ENCODE measurements at places on chromosomes 13 and 19.

- DNase-seq = no peak
These were observed 13.7 kb downstream of the ANKRD27 start for GRCh38 chr19:32661318-32661717.

GRCh38 chr13:108495646-108496361 lies 133.6 kb upstream of the MYO16 start:
- no peak for DNase-seq

- DNase-seq = no peak
These were observed 1729.5 kb upstream of the SPRY2 start for GRCh38 chr13:82070416-82070815.

DNA sequence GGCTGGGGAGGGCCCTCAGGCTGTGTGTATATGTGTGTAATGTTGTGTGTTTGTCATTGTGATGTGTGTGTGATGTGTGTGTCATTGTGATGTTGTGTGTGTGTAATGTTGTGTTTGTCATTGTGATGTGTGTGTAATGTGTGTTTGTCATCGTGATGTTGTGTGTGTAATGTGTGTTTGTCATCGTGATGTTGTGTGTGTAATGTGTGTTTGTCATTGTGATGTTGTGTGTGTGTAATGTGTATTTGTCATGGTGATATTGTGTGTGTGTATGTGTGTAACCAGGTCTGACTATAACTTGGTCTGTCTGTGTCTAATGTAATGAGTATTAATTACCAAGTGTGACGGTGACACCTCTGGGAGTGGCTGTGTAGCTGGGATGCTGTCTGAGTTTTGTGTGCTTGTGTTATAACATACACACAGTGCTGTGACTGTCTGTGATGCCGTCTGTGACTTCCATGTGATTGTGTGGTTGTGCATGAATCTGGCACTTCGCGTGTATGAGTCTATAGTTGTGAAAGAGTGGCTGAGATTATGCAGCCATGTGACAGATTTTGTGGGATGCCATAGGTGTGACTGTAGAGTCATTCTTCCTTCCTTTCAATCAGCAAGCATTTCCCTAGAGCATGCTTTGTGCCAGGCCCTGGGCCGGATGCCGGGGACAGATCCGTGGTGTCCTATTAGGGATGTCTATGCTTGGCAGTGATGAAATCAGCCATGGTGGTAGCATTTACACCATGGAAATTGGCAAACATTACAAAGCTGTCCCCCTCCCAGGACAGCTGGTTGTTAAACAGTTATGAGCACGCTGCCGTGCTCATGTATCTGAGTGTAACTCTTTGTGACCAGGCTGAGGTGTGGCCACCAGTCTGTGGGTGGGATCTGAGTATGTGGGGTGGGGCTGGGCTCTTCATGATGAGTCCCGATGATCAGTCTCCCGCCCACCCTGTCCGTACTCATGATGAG lies 6.4 kb downstream of the TNFSF14 start:
- DNase-seq = no peak

- no peak for DNase-seq
These were observed 5.5 kb upstream of the MRI1 start for GRCh38 chr19:13758795-13759194.

DNA sequence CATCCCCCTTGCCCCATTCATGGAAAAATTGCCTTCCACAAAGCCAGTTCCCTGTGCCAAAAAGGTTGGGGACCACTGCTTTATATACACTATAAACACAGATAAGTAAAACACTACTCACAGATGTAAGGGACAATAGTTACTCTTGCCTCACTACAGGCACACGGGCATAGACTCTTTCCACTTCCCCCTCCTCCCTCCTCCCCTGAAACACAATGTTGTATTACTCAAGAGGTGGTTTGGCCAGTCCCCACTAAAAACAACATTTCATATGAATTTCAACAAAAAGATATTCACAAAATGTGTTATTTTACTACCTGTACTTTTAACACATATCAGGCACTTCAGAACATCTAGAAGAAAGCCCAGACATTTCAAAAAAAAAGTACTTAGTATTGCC lies 45.1 kb downstream of the EPSTI1 start:
- no peak for DNase-seq

GRCh38 chr13:20550799-20551198 lies 16.2 kb upstream of the IFT88 start:
- no peak for DNase-seq

GRCh38 chr19:41530761-41531301 lies 45.1 kb upstream of the CEACAM21 start:
- DNase-seq = no peak

DNA sequence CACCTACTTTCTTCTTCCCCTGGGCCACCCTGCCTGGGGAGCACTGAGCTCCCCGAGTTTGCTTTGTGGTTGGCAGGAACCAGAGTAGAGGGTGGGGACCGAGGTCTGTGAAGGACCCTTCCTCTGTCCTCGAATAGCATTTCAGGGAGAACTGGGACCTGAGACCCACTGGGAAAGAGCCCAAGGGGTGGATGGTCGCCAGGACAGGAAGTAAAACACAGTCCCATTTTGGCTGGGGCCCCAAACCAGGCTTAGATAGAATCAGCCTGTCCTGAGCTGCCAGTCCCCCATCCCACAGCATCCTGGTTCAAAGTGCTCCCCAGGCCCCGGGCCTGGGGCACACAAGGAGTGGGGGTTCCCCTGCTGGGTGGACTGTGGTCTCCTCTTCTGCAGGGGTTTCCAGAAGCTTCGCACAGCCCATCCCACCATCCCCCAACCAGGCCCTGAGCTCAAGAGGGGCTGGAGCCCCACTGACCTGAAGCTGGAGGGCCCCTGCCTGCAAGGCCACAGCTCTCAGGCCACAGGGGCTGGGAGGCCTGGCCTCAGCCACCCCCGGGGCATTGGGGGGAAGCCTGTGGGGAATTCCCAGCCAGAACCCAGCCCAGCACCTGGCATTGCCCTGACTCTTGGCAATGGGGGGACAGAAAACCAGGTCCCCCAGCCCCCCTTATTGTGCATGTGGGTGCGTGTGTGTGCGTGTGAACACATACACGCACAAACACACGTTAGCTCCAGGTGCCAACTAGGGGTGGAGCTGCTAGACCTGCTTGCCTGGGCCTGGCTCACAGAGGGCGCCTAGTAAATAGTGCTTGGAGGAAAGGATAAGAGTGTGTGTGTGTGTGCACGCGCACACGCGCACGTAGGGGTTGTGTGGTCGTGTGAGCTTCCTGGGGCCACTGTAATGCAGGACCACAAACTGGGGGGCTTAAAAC lies 995 bp upstream of the MKNK2 start:
- no peak for DNase-seq

DNA sequence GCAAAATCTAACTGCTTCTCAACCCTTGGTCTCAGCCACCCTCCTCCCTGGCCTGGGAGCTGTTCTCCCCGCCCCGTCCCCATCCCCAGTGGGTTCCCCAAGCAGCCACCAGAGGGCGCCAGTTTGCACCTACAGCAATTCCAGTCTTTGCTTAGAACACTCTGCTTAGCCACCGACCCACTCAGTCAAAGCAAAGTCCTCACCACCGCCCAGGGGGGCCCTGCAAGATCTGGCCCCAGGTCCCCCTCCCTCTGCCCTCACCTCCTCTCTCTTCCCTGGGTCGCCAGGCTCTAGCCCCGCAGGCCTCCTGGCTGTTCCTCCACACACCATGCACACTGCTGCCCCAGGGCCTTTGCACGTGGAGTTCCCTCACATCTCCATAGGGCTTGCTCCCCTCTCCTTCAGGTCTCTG lies 12.4 kb downstream of the TMEM143 start:
- peak; percentile 55 for DNase-seq

DNA sequence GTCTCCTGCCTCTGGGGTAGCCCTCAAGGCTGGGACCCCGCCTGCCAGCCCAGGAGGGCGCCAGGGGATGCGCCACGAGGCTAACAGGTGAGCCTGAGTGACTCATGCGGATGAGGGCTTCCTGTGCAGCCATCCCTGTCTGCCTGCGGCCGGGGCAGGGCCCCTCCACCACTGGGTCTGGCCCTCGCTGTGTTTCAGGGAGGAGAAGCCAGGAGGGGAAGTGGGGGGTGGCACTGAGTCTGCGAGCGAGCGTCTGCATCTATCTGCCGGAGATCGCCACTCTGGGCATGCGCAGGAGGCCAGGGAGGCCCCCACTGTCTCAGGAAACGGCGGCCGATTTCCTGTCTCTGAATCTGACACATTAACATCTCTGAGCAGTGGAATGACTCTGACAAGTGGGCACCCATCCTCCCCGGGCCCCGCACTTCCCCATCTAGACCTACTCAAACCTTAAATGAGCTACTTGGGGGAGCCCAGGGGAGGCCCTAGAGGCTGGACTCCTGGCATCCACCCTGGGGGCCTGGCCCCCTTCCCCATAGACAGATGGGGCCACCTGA lies 19.7 kb downstream of the RFX1 start:
- DNase-seq = peak; percentile 93

DNA sequence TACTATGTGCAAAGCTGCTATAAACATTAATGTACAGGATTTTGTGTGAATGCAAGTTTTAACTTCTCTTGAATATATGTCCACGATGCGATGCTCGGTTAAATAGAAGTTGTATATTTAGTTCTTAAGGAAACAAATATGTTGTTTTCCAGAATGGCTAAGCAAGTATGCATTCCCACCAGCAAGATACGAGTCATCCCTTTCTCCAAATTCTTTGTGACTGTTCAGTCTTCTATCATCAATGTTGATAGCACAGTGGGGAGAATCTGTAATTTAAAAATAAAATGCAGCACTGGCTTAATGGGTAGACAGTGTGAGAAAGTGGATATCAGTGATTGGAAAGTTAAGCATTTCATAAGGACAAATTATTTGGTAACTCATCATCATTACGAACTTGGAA lies 1340.8 kb downstream of the PCDH9 start:
- DNase-seq = no peak

Measured in CMK (cell line).